ENCODE measurements at places on chromosomes 5 and 9.

DNA sequence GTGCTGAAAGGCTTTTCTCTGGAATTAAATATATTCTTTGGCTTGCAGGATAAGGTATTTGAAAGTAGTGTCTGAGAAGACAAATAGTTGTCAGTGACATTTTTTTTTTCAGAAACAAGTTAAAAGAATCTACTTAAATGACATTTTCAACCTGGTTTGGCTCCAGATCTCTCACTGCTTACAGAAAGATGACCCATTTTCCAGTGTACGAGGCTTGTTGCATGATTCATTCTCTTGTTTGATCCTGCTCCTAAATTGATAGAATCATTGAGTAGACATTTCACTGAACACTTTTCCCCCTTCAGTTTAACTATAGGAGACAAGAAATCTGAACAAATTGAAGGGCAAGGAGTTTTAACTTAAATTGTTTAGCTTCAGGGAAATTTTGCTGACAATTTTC, 546.1 kb downstream of the ZNF608 start:
- H3K27ac ChIP-seq: no peak overlapping the region
- DNase-seq: no peak
- H3K4me3 ChIP-seq: no peak overlapping the region

GRCh38 chr9:89502038-89502601, 4.2 kb upstream of the SEMA4D start:
- no peaks in the 10 kb centered on the region for H3K27me3 ChIP-seq
- no peaks in the 10 kb centered on the region for H3K36me3 ChIP-seq
- peak overlapping the region; percentile 59 for H3K4me3 ChIP-seq
- peak overlapping the region; percentile 92 for H3K27ac ChIP-seq
- H3K4me1 ChIP-seq: peaks cover 45% of the 10 kb centered on the region
- peak; percentile 72 for DNase-seq

DNA sequence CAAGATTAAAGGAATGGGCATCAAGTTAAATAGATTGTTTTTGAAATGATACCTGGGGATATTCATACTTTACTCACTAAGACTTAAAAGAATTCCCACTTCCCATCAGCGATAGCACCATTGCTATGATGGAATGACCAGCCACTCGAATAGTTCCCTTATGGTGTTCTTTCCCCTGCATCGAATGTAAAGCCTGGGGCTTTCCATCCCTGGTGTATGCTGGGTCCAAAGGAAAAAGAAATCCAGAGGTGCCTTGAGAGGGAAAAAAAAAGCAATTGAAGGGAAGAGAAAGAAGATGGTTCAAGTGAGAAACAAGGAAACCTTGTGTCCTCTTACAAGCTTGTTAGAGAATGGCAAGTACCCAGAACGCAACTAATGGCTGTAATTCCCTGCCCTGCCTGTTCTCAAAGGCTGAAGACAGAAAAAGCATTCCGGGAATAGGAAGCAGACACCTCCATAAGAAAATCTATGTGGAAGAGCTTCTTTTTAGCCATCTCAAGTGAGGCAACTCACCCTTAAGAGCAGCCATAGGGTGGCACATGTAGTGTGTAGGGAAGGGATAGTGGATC, 351.1 kb upstream of the DAB2 start:
- H3K27me3 ChIP-seq: peaks cover 26% of the 10 kb centered on the region
- no peaks in the 10 kb centered on the region for H3K4me1 ChIP-seq
- no peak for DNase-seq
- no peak overlapping the region for H3K27ac ChIP-seq

DNA sequence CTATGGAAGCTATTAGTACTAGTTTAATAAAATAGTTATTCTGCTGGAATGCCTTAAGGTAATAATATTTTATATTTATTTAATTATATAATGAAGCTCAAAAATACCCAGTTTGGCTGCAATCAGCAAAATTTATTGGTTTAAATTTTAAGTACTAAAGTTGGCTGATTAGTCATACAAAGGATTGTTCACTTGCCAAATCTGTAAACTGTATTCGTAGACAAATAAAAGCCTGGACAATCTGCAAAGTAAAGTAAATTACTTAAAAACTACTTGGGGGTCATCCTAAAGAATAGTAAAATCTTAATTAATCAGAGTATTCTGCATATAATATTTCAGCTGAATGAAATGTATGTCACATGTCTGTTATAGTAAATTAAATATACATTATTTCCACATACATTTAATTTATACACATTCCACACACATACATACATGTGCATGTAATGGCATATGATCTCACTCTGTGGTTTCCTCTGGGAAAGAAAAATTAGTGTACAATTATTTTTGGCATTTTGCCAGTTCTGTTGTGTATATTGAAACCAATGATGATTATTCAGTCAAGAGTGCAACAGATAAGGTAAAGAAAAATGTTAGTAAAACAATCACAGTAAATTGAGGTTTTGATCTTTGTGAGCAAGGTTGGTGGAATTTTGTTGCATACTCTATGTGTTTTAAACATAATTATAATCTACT, 455.9 kb downstream of the CDH9 start:
- H3K4me1 ChIP-seq: no peaks in the 10 kb centered on the region
- no peak overlapping the region for H3K4me3 ChIP-seq
- H3K27me3 ChIP-seq: no peaks in the 10 kb centered on the region

GRCh38 chr5:78929833-78930232, 55.3 kb downstream of the ARSB start:
- no peaks in the 10 kb centered on the region for H3K4me1 ChIP-seq
- no peak overlapping the region for H3K4me3 ChIP-seq
- no peak for DNase-seq
- no peaks in the 10 kb centered on the region for H3K27me3 ChIP-seq
- H3K27ac ChIP-seq: no peak overlapping the region

DNA sequence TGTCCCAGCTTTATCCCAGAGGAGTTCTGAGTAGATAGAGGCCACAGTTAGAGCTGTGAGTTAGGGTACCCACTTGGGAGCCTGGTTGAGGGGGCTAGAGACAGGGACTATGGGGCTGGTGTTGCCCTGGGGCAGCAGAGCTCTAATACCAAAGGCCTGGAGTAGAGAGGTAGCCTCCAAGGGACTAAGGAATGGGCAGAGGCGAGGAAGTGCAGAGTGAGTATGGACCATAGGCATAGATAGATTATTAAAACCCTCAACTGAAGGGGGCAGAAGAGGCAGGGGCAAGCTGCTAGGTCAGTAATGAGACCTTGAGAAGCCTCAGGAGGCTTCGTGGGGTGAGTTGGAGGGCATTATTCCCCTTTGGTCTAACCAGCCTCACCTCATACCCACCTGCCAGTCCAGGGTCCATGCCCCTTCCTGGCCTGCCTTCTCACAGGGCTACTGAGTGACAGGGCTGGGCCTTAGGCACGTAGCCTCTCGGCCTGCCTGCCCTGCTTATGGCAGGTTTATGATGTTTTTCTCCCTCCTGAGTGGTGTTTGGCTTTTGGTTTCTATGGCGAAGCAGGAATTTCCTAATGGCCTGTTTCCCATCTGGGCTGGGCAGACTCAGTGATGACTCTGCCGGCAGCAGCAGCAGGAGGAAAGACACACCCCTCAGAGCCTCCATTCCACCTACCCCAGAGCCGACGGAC, 8.0 kb downstream of the PDLIM4 start:
- no peaks in the 10 kb centered on the region for H3K36me3 ChIP-seq
- no peak for DNase-seq
- H3K27ac ChIP-seq: no peak overlapping the region
- H3K27me3 ChIP-seq: no peaks in the 10 kb centered on the region

GRCh38 chr5:15574128-15574527, 74.1 kb downstream of the FBXL7 start:
- no peaks in the 10 kb centered on the region for H3K27me3 ChIP-seq
- H3K36me3 ChIP-seq: no peaks in the 10 kb centered on the region
- DNase-seq: no peak
- no peak overlapping the region for H3K4me3 ChIP-seq
- no peak overlapping the region for H3K27ac ChIP-seq

GRCh38 chr9:73736270-73736669, 584.6 kb downstream of the ANXA1 start:
- no peak for DNase-seq
- H3K36me3 ChIP-seq: no peaks in the 10 kb centered on the region
- no peaks in the 10 kb centered on the region for H3K27me3 ChIP-seq

DNA sequence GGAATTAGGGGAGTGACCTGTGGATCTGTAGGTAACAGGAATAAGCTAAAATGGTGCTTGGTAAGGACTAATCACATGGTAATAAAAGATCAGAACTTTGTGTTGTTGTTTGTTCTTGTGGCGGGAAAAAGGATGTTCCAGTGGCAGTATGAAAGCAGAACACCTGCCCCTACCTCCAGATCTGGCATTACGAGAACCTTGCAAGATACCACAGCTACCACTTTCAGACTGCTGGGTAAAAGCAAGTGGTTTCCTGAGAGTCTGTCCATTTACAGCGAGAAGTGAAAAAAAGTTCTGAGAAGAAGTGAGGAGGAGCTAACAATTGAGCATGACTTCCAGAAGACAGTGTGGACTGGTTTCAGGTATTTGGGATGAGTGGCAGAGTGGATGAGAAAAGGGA, 252.5 kb downstream of the TLE4 start:
- peaks cover 14% of the 10 kb centered on the region for H3K36me3 ChIP-seq
- peaks cover 5% of the 10 kb centered on the region for H3K27me3 ChIP-seq
- no peak overlapping the region for H3K4me3 ChIP-seq
- H3K4me1 ChIP-seq: peaks cover 11% of the 10 kb centered on the region

DNA sequence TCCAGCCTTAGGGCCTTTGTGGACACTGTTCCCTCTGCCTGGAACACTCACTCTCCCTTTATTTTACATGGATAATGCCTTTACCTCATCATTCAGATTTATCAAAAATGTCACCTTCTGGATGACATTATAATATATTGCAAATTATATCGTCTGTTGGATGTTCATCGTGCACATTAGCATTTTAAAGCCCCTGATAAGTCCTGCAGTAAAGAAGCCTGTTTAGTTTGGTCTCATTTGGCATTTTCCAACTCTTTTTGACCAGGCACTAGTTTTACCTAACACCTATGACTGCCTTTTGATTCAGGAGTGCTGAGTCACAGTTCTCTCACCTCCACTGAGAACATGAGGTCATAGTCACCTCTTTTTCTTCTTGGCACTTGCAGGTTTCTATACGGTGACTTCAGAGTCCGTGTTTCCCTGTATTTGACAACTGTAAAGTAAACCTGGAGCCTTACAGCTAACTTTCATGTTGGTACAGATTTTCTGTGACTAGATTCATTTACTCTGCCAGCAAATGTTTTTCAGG, 57.7 kb upstream of the STC2 start:
- no peaks in the 10 kb centered on the region for H3K4me1 ChIP-seq
- no peaks in the 10 kb centered on the region for H3K36me3 ChIP-seq
- DNase-seq: no peak
- H3K27ac ChIP-seq: no peak overlapping the region

DNA sequence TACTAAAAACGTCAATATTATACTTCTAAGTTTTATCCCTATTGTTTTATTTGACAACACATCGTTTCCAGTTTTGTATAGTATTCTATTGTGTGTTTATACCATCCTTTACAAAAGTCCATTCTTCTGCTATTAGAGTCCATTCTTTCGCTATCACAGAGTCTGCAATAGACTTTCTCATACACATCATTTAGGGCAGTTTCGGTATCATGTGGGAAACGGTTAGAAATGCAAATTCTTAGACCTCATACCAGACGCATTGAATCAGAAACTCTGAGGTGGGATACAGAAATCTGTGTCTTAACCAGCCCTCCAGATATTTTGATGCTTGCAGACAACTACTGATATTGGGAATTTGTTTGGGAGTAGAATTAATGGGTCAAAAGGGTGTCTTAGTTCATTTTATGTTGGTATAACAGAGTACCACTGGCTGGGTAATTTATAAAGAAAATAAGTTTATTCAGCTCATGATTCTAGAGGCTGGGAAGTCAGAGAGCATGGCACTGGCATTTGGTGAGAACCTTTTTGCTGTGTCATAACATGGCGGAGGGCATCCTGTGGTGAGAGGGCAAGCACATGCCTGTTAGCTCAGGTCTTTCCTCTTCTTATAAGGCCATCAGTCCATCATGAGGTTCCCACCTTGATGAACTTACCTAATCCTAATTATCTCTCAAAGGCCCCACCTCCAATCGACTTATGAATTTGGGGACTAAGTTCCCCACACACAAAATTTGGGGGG, 21.1 kb downstream of the CARTPT start:
- H3K27me3 ChIP-seq: peaks cover 9% of the 10 kb centered on the region
- H3K4me1 ChIP-seq: peaks cover under 1% of the 10 kb centered on the region
- no peak overlapping the region for H3K27ac ChIP-seq
- no peak for DNase-seq
- no peak overlapping the region for H3K4me3 ChIP-seq

GRCh38 chr5:137997726-137998213, 35.1 kb downstream of the FAM13B start:
- H3K27ac ChIP-seq: no peak overlapping the region
- no peak overlapping the region for H3K4me3 ChIP-seq
- no peaks in the 10 kb centered on the region for H3K27me3 ChIP-seq
- DNase-seq: no peak
- H3K36me3 ChIP-seq: peaks cover 36% of the 10 kb centered on the region
- H3K4me1 ChIP-seq: peaks cover 33% of the 10 kb centered on the region

- H3K4me3 ChIP-seq: no peak overlapping the region
- no peaks in the 10 kb centered on the region for H3K4me1 ChIP-seq
- DNase-seq: no peak
- H3K36me3 ChIP-seq: no peaks in the 10 kb centered on the region
- peaks cover 1% of the 10 kb centered on the region for H3K27me3 ChIP-seq
- no peak overlapping the region for H3K27ac ChIP-seq
Observed at GRCh38 chr5:98454904-98455303, 318.6 kb upstream of the RGMB start.

GRCh38 chr5:88734191-88734640, 148.8 kb downstream of the MEF2C start:
- peaks cover 43% of the 10 kb centered on the region for H3K4me1 ChIP-seq
- H3K36me3 ChIP-seq: no peaks in the 10 kb centered on the region
- no peak for DNase-seq
- H3K4me3 ChIP-seq: peak overlapping the region; percentile 74
- H3K27ac ChIP-seq: no peak overlapping the region
- H3K27me3 ChIP-seq: peaks cover 3% of the 10 kb centered on the region

DNA sequence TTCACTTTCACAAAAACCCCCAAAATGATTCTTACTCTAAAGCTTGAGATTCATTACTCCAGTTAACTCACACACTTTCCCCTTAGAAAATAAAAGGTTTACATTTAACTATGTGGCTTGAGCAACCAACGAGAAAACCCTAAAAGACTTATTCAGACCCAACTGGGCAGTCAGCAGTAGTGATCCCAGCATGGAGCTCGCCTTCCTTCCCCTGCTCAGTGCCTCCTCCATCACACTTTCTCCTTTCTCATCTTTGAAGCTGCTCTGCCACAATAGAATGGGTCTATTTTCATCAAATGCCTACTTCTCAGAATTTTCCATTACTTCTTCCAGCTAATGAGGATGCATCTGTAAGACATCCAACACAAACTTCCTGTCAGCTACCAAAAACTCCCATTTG, 29.1 kb downstream of the RORB start:
- no peak for DNase-seq
- no peaks in the 10 kb centered on the region for H3K27me3 ChIP-seq
- H3K36me3 ChIP-seq: no peaks in the 10 kb centered on the region
- peaks cover 2% of the 10 kb centered on the region for H3K4me1 ChIP-seq

DNA sequence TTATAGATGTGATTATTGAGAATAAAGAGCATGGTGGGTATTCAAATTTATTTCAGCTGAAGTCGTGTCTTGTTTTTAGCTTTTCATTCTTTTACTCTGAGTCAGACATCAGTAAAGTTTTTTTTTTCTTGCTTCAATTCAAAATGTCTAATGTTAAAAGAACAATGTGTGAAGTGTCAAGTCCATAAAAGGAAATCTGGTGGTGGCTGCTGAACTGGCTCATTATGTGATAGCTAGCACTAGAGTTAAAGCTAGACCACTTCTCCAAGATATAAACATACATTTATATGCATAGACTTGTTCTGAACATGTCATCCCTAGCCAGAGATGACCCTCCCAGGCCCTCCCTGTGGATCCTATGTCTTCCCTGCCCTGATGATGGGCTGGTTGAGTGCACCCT, 338.3 kb downstream of the RAB3C start:
- H3K4me1 ChIP-seq: no peaks in the 10 kb centered on the region
- H3K36me3 ChIP-seq: no peaks in the 10 kb centered on the region
- DNase-seq: no peak
- H3K27ac ChIP-seq: no peak overlapping the region
- peaks cover 19% of the 10 kb centered on the region for H3K27me3 ChIP-seq

Data from naive thymus-derived CD8-positive, alpha-beta T cell (primary cell).